Karpas-422 (cell line): ENCODE measurements at places on chromosomes 11 and 22. TPM values are rescaled to one million over a fixed set of nuclear protein-coding genes. Genes with fewer than 3 reads are reported as not detected.

DNA sequence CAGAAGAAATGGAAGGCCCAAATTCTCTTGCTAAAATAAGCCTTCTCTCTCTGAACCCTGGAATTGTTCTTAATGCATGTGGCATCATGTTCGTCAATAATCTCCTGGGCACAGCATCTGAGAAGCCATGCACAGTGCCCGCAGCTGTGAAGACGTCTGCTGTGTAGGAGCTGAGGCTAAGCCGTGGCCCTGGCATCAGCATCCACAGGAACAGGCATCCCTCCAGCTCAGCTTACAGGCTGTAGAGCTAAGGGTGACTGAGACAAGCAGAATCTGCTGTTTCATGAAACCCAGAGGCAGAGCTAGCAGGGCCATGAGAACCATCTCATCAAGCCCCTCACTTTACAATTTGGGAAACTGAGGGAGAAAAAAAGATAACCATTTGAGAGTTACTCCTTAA is 60.6 kb downstream of the SEZ6L start:
- H3K36me3 ChIP-seq = no peaks in the 10 kb centered on the region
- H3K27ac ChIP-seq = no peak overlapping the region
- no peak overlapping the region for H3K4me3 ChIP-seq
- H3K27me3 ChIP-seq = no peaks in the 10 kb centered on the region
- no peaks in the 10 kb centered on the region for H3K4me1 ChIP-seq
- DNase-seq = no peak

DNA sequence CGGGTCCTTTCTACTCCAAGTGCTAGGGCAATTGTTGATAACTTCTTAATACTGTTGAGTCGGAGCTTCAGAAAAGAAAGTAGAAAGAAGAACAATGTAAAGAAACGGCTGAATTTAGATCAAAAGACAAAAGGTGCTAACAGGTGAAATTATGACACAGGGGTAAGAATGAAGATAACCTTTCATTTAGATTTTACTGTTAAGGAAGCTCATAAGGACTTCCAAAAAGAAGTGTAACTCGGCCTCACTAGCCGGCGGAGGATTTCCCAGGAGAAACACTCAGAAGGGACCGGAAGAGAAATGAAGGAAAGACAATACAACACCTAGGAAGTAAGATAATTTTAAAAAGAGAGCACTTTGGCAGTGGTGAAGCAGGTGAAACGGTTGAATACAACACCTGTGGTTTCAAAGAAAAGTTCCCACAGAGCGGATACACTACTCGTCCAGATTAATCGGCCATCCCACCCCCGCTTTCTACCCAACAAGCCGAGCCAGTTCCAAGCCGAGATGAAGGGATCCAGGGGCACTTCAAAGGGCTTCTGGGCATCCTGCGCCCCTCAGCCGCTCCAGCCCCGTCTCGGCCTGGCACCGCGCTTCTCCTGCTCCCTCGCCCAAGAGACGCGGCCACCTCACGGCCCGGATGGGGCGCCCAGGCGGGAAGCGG is 737 bp downstream of the PPP2R1B start:
- no peaks in the 10 kb centered on the region for H3K27me3 ChIP-seq
- peak overlapping the region; percentile 63 for H3K4me3 ChIP-seq

DNA sequence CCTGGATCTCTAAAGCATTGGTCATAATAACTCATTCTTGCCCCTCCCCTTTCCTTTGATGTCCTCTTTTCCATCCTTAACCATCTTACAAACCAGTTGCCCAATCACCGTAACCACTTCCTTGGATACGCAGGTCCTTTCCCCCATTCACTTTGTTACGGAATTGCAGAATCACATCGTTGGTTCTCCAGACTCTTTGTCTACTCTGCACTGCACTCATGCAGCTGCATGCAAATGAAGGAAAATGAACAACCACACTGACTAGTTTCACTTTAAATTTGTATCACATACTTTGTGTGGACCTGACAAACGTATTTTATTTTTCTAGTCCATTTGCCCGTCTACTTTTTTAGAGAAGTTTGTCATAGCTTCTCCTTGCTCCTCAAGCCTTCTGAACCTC is 69.9 kb downstream of the SLC5A12 start:
- no peaks in the 10 kb centered on the region for H3K4me1 ChIP-seq
- no peaks in the 10 kb centered on the region for H3K36me3 ChIP-seq
- no peak for DNase-seq
- no peak overlapping the region for H3K27ac ChIP-seq

SYT13 gene
- total RNA-seq = not detected in 2 replicates

PKDREJ gene
- not detected in 2 replicates for total RNA-seq
